ENCODE measurements at places on chromosomes 2 and 18. TPM values are rescaled to one million over a fixed set of nuclear protein-coding genes. Genes with fewer than 3 reads are reported as not detected.

GRCh38 chr2:39124746-39125057 lies 3.9 kb upstream of the SOS1 start:
- no peak for DNase-seq

- peak; percentile 93 for DNase-seq
Measured at GRCh38 chr2:219171231-219171651, 1.4 kb upstream of the SLC23A3 start.

- DNase-seq: no peak
Measured at GRCh38 chr2:63514781-63515180, 73.5 kb downstream of the WDPCP start.

- peak; percentile 69 for DNase-seq
Measured at GRCh38 chr2:45675263-45675812, 23.9 kb downstream of the PRKCE start.

DNA sequence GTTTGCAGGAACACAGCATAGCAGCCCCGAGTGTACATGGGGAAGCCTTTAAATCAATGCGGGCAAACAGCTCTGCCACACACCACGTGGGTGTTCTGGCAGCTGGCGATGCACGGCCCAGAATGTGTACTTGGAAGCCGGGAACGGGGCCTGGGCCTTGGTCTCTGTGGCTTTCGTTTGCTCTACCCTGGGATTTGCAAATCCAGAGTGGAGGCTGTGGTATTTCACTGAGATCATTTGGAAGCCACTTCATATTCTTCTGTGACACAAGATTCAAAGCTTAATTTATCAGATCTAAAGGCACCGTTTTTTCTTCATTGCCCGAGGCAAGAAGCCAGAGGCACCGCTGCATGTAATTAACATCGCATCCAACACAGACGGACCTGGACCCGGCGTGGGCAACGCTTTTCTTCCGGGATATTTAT lies 246.3 kb upstream of the MYT1L start:
- no peak for DNase-seq

GRCh38 chr2:98663511-98664090 lies 55.2 kb downstream of the UNC50 start:
- DNase-seq: no peak

DNA sequence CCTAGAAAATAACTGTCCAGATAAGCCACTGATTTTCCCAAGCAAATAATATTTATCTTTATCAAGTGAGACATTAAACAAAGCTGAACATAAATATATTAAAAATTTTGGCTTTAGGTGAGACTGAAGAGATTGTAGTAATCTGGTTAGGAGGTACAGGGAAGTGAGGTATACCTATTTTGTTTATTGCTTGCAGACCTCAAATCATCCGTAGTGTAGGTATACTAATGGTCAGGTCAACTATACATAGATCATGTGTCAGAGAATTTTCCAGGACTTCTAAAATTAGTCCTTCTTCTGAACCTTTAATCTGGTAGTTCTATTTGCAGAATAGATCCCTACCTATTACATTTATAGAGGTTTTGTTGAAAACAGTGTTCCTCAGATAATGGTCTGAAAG lies 41.5 kb downstream of the SP140 start:
- no peak for DNase-seq

Gene CNTNAP5
- not detected for total RNA-seq

Gene VWA3B
- total RNA-seq: not detected

Gene ACOXL
- not detected for total RNA-seq
